ENCODE measurements at places on chromosomes 1 and 21.
A peak's percentile ranks its signal among the peaks of the same experiment; 100 is the strongest.

DNA sequence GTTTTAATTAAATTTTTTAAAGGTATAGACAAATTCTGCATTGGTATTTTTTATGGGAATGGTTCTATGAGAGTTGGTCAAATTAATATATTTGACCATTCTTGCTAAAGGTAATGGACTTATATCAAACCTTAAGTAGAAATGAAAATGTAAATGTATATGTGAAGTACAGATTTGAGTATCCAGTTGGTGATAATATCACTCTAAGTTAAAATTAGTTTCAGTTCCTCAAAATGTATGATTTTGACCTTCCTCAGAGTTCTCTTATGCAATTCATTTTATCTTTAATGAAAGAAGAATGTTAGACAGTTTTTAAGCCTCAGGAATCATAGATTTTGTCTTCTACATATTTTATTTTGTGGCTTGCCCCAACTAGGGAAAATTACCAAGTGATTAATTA is 1291.5 kb upstream of the B3GALT2 start:
- no peak for DNase-seq

DNA sequence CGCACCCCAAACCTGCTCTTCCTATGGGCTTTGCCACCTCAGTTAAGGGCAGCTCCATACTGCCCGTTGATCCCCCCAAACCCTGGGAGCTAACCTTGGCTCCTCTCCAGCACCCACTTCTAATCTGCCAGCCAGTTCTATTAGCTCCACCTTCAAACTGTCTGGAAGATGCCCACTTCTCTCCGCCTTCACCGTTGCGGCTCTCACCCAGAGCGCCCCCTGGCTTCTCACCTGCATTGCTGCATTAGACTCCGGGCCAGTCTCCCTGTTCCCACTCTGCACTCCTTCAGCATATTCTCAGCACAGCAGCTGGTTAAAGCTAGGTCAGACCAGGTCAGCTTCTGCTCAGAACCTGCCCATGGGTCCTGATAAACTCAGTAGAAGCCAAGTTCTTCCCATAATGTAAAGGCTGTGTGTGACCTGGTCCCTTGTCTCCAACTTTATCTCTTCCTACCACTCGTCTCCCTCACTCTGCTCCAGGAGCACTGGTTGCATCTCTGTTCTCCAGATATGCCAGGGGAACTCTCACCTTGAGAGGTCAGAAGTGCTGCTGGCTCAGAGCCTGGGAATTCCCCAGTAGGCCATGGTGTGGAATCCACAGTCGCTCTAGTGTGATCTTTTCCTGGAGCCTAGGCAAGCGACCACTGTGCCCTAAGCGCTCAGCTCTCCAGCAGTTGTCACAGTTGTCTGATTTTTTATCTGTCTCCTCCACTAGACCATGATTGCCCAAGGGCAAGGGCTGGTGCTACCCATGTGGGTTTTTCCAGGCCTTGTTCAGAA is 150.3 kb downstream of the HMGB4 start:
- DNase-seq = peak; percentile 46

GRCh38 chr1:68344208-68344607 is 105.5 kb downstream of the RPE65 start:
- no peak for DNase-seq

DNA sequence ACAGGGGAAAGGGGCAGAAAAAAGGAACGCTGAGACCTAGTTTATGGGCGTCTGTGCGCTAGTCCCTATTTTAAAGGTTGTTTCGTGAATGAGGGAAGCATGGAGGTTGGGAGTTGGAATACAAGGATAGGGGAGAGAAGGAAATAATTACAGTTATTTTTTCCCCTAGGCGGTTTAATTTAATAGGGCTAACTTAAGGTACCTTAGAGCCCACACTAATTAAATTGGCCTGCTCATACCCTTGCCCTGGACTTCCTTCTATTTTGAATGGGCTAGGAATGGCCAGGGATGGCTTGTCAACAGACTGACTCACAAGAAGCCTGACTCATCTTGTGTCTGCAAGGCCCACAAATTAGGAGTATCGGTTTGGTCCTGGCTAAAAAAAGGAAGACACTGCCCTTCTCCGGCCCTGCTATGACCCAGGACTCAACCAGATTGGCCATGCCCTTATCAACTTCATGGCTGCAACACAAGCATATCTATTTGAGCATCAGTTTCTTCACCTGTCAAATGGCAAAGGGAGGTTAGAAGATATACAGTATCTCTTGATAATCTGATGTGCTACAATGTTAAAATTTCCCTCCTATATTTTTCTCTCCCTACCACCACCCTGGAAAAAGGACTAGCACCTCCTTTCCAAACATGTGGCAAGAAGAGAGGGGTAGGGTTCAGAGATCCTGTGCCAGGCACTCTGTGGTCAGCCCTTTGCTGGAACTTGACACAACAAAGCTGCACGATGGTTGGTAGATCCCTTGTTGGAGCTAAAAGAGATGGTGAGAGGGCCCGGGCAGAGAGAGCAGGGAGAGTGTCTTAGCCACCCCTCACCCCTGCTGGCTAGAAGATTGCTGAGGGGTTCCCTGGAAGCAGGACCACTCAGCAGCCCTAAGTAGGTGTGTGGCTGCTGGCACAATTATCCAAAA is 2.2 kb upstream of the SSBP3 start:
- peak; percentile 72 for DNase-seq

Data from adrenal gland (tissue), 19 donors.